ENCODE measurements at places on chromosomes 6 and 20. TPM values are rescaled to one million over a fixed set of nuclear protein-coding genes. Genes with fewer than 3 reads are reported as not detected.

GRCh38 chr6:8108031-8108660 lies 5.8 kb upstream of the EEF1E1 start:
- DNase-seq, result no peak

KHDRBS2 gene
- not detected for total RNA-seq

DNA sequence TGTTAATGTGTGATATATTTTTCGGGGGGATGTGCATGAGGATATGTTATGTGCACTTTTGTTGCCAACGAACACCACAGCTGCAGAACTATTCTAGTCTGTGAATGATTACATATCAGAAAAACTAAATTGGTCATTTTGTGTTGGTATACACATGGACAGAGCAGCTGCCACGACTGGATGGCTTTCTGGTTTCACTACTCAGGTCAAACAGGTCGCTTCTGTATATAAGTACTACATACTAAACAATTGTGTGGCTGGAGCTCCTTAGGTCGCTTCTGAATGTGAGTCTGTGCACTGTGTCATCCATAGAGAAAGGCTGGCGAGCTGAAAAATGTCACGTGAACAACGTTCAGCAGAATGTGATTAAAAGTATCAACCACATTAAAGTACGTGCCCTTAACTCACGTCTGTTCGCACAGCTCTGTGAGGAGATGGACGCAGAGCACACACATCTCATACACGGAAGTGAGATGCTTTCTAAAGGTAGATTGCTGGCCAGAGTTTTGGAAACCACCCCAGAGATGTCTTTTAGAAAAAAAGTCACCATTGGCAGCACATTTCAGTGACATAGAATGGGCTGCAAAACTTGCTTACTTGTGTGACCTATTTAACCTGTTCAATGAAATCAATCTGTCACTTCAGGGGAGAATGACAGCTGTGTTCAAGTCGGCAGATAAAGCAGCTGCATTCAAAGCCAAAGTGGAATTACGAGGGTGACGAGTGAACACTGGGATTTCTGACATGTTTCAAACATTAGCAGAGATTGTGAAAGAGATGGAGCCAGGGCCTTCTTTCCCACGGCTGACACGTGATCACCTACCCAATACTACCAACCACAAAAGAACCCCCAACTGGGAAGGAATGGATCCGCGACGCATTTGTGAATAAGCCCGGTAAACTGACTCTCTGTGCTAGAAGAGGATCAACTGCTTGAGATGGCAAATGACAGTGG lies 176.6 kb downstream of the PDE10A start:
- DNase-seq, result no peak

WFDC12 gene
- not detected for total RNA-seq

GRCh38 chr6:37934276-37934675 lies 114.7 kb downstream of the ZFAND3 start:
- DNase-seq, result no peak

Data from activated CD4-positive, alpha-beta T cell treated with anti-CD3 and anti-CD28 coated beads, Interleukin-2, amount 10 ng/mL, durations not matched to agents 7 days and 5 days (primary cell).